ENCODE measurements at places on chromosomes 13 and 19. TPM values are rescaled to one million over a fixed set of nuclear protein-coding genes. Genes with fewer than 3 reads are reported as not detected.
A peak's percentile ranks its signal among the peaks of the same experiment; 100 is the strongest.

PSENEN gene
- 63.1 TPM for total RNA-seq

ZNF568 gene
- 0.24 TPM for total RNA-seq

MISP3 gene
- total RNA-seq, result 2.9 TPM

C19orf44 gene
- total RNA-seq, result 4.7 TPM

GPC5 gene
- total RNA-seq, result not detected

C2CD4C gene
- total RNA-seq, result not detected

ZC3H13 gene
- total RNA-seq, result 19.0 TPM

MYH14 gene
- 0.86 TPM for total RNA-seq

DNA sequence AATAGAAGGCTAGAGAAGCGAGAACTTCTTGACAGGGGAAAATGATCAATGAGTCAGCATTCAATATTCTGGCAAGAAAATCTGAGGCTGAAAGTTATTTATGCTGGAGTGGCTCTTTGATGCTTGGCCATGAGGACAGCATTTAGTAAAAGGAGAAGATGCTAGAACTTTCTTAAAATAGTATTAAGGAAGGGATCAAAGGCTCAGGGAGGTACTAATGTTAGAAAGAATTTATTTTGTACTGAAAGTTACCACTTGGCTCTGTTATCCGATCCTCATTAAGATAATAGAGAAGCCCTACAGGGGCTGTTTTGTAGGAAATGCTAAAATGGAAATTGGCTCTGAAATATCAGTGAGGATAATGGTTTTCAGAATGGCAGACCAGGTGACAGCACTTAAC is 1774.6 kb upstream of the PCDH20 start:
- H3K4me1 ChIP-seq, result no peaks in the 10 kb centered on the region
- no peaks in the 10 kb centered on the region for H3K27me3 ChIP-seq
- H3K36me3 ChIP-seq, result no peaks in the 10 kb centered on the region
- H3K27ac ChIP-seq, result no peak overlapping the region
- no peak overlapping the region for H3K4me3 ChIP-seq
- DNase-seq, result no peak

GRCh38 chr13:95643936-95644598 is 439 bp downstream of the DZIP1 start:
- no peak overlapping the region for H3K4me3 ChIP-seq
- H3K27me3 ChIP-seq, result peaks cover 20% of the 10 kb centered on the region
- no peaks in the 10 kb centered on the region for H3K36me3 ChIP-seq
- peaks cover 17% of the 10 kb centered on the region for H3K4me1 ChIP-seq
- no peak overlapping the region for H3K27ac ChIP-seq

DNA sequence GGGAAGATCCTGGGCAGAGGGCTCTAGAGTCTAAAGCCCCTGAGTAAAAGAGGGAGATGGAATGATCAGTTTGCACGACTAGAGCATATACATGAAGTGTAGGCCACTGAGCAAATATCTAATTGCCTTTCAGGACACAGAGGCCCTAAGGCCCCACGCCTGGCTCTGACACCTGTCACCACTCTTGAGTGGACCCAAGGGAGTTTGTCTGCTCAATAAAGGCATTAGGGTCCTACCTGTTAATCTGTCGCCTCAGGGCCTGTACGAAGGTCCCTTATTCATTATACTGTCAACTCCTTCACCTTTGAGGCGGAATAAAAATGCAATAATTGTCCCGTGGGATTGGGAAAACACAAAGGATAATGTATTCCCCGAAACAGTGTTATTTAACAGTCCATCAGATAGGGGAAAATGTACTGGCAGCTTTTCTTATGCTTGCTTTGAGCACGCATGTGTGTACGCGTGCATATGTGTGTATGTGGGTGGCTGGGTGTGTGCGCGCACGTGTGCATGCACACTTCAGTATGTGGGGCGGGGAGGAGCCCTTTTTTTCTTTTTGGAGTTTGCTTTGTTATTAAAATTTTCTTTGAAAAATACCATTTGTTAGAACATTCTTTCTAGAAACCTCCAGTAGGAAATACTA is 161.8 kb upstream of the SERP2 start:
- no peaks in the 10 kb centered on the region for H3K4me1 ChIP-seq
- no peaks in the 10 kb centered on the region for H3K36me3 ChIP-seq
- no peak for DNase-seq
- no peak overlapping the region for H3K27ac ChIP-seq
- H3K27me3 ChIP-seq, result peaks cover 7% of the 10 kb centered on the region
- H3K4me3 ChIP-seq, result no peak overlapping the region

DNA sequence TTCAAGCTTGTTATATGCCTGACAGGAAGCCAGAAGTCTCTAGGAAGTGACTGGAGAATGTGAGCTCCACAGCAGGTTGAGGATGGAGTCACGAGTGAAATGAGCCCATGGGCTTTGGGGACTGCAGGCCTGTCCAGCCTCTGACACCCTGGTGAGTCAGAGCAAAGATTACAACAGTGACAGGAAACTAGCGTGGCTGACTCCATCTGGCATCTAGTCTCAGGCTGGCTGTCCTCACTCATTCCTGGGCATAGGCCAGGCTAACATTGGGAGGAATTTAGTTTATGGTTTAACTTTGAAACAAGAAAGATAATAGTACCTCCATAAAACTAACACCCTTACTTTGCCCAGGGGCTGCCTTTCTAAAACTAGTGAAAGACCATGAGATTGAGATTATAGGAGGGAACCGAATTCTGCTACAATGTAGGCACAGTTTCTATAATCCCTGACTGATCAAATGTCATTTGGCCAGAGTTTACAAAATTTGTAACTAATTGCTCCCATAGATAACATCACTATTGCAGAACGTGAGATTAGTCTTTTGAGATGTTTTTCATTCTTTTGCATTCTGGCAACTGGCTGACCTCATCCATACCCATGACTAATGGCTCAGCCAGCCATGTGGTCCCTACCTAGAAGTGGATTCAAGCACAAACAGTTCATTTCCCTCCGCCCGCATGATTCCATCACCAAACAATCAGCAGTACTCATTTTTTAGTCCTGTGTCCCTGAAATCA is 28.4 kb downstream of the PSG1 start:
- no peaks in the 10 kb centered on the region for H3K4me1 ChIP-seq
- no peaks in the 10 kb centered on the region for H3K36me3 ChIP-seq
- no peaks in the 10 kb centered on the region for H3K27me3 ChIP-seq
- no peak for DNase-seq

DNA sequence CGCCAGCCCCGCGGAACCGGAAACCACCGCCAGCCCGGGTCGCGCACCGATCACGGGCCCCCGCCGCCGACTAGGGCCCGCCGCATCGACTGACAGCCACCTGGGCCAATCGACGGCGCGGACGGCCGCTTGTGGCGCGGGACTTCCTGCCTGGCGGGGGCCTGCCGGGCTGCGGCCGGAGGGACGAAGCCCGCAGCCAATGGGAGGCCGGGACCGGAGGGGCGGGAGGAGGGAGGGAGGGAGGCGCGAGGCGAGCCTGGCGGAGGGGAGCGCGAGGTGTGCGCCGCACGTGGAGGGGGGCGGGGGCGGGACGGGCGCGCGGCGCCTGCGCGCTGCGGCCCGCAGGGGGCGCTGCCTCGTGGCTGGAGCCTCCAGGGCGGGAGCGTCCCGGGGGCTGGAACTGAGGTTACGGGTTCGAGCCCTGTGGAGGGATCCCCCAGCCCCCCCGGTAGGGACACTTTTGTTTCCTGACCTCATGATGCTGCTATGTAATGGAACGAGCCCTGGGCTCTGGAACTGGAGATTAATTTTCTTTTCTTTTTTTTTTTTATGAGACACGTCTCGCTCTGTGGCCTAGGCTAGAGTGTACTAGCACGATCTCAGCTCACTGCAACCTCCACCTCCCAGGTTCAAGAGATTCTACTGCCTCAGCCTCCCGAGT is at the start of gene MLLT1:
Gene MLLT1 (minus strand): TSS at position 45 of the 661 bp plus-strand sequence. CDS start 191 bp downstream, outside the sequence.
- no peaks in the 10 kb centered on the region for H3K27me3 ChIP-seq
- H3K4me1 ChIP-seq, result peaks cover 38% of the 10 kb centered on the region
- H3K4me3 ChIP-seq, result peak within 1 kb of the TSS; percentile 98
- peak; percentile 98 for DNase-seq

DNA sequence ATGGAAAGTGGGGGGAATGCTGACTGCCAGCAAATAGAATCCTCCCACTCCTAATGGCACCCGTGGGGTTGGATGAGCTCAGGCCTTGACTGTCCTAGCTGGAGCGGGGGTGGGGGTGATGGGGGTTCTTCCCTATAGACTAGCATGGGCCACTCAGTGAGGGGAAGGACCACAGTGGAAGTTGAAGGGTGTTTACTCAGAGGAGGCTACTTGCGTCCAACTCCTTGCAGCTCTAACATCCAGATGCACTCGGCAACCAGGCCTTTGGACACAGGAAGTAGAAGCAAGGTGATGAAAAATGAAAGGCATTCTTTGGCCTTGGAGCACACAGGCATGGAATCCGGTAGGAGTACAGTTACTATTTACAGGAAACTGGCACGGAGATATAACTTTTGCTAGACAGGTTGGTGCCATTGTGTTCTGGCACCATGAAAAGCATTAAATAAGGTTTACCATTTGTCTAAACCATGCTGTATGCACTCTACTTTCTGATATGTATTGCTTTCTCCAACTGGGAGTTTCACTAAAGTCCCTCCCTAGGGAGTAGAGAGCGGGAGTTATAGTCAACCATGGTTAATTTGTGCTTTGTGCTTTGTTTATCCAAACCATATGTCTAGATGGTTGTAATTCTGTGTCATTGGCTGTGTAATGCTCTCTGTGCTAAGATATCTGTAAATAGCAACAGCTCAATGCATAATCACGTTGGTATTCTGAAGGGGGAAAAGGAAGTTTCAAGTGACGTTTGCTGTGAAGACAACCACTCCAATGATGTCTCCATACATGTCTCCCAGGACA is 125.3 kb downstream of the TSHZ3 start:
- H3K27ac ChIP-seq, result no peak overlapping the region
- H3K36me3 ChIP-seq, result no peaks in the 10 kb centered on the region
- DNase-seq, result no peak

GRCh38 chr13:112870737-112871287 is 98.2 kb upstream of the MCF2L start:
- no peak overlapping the region for H3K4me3 ChIP-seq
- peaks cover 12% of the 10 kb centered on the region for H3K36me3 ChIP-seq
- DNase-seq, result no peak
- H3K4me1 ChIP-seq, result peaks cover 19% of the 10 kb centered on the region

DNA sequence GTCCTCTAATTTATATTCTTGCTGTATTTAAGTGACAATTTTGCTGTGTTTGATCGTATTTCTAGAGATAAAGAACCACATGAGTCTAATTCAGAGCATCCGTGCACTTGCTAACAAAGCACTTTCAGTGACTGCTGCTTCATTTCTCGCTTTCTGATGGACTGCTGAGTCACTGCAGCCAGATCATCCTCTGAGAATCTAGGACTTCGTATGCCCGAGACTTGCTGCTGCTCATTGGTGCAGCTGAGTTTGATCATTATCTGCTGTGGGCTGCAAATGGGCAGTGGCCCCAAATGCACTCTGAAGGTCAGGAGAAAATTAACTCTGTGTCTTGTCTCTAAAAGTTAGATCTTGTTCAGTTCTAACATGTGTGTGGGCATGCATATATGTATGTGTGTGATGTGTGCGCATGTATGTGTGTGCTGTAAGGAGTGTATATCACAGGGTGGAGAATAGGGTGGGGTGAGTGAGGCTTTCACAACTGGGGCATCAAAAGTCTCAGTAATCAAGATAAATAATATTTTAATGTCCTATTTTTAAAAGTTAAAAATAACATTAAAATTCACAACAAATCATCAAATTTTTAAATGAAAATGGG is 342.6 kb downstream of the MTUS2 start:
- no peaks in the 10 kb centered on the region for H3K36me3 ChIP-seq
- H3K27ac ChIP-seq, result no peak overlapping the region
- no peaks in the 10 kb centered on the region for H3K4me1 ChIP-seq
- H3K27me3 ChIP-seq, result no peaks in the 10 kb centered on the region

DNA sequence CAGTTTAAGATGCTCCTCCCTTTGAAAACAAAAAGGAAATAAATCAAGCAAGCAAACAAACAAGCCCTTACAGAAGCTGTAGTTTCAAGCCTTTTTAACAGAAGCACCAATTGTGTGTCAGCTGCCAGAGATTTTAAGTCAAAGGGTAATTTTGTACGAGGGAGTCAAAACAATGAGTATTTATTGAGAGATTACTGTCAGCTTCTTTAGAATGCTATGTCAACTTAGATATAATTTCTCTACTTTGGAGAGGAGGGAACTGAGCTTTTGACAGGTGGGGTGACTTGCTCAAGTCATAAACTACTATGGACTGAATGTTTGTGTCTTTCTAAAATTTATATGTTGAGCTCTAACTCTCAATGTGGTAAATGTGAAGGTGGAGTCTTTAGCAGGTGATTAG is 10.5 kb upstream of the CBY2 start:
- H3K4me1 ChIP-seq, result no peaks in the 10 kb centered on the region
- no peaks in the 10 kb centered on the region for H3K36me3 ChIP-seq
- H3K27me3 ChIP-seq, result peaks cover 13% of the 10 kb centered on the region

DNA sequence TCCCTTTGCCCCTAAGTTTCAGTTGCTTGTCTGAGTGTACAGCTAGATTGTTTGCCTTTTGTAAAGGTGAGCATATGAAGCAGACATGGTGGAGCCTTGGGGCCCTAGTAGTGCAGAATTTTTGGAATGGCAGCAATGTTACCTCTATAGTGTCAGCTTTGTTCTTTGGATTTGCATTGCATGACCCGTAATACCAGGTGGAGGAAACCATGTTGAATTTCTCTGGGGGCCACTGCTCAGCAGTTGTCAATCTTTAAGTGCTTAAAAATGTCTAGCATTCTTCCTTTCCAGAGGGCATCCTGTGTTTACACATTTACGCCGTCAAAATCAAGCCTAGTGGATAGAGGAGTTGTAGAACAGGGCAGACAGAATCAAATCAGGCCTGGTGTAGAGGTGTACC is 303.3 kb downstream of the ATP8A2 start:
- H3K4me1 ChIP-seq, result no peaks in the 10 kb centered on the region
- H3K4me3 ChIP-seq, result no peak overlapping the region
- H3K36me3 ChIP-seq, result no peaks in the 10 kb centered on the region
- no peak for DNase-seq
- H3K27ac ChIP-seq, result no peak overlapping the region

- no peaks in the 10 kb centered on the region for H3K27me3 ChIP-seq
- no peak for DNase-seq
- H3K4me1 ChIP-seq, result no peaks in the 10 kb centered on the region
- no peak overlapping the region for H3K27ac ChIP-seq
- no peak overlapping the region for H3K4me3 ChIP-seq
Observed at GRCh38 chr13:78841358-78841963, 182.5 kb upstream of the OBI1 start.

- peak overlapping the region; percentile 24 for H3K27ac ChIP-seq
- peaks cover 27% of the 10 kb centered on the region for H3K4me1 ChIP-seq
- no peaks in the 10 kb centered on the region for H3K36me3 ChIP-seq
- no peaks in the 10 kb centered on the region for H3K27me3 ChIP-seq
- no peak for DNase-seq
- no peak overlapping the region for H3K4me3 ChIP-seq
Observed at GRCh38 chr19:55474269-55475265, 1.9 kb upstream of the ZNF628 start.

- no peaks in the 10 kb centered on the region for H3K36me3 ChIP-seq
- no peak for DNase-seq
- H3K4me1 ChIP-seq, result peaks cover 39% of the 10 kb centered on the region
- H3K27me3 ChIP-seq, result no peaks in the 10 kb centered on the region
- no peak within 1 kb of the TSS for H3K27ac ChIP-seq
Observed at GRCh38 chr19:35347171-35347929, at the start of gene FFAR1. Gene FFAR1 (plus strand): TSS chr19:35347902. CDS start chr19:35351552, 3,650 bp downstream.

GRCh38 chr13:20713751-20714150 is 10.3 kb downstream of the IL17D start:
- H3K4me1 ChIP-seq, result peaks cover 9% of the 10 kb centered on the region
- H3K27ac ChIP-seq, result no peak overlapping the region
- no peak overlapping the region for H3K4me3 ChIP-seq
- DNase-seq, result no peak
- H3K36me3 ChIP-seq, result no peaks in the 10 kb centered on the region
- H3K27me3 ChIP-seq, result peaks cover 7% of the 10 kb centered on the region

All from K562 (cell line).